ENCODE measurements at places on chromosomes 5 and 9. TPM values are rescaled to one million over a fixed set of nuclear protein-coding genes. Genes with fewer than 3 reads are reported as not detected.

DNA sequence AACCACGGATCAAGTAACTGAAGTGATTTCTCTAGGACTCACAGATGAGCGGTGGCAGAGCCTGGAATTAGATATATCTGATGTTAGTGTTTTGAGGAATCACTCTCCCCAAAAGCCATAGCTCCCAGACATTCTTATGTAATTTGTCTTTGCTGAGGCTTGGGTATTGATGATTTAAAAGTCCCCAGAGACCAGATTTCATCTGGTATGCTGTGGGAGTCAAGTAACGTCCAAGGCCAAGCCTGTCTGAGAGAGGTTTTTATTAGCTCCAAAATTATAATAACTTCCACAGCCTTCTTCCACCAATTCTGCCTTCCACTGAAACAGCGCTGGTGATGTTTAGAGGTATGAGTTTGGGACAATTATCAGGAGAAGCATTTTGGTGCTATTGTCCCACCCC lies 21.3 kb upstream of the KCNIP1 start:
- DNase-seq = no peak

- DNase-seq = no peak
Measured at GRCh38 chr9:133129001-133129795, 8.2 kb upstream of the RALGDS start.

The CCNJL gene
- total RNA-seq = 6.8 TPM

The POLR3G gene
- 0.46 TPM for total RNA-seq

The MSX2 gene
- 1.2 TPM for total RNA-seq

DNA sequence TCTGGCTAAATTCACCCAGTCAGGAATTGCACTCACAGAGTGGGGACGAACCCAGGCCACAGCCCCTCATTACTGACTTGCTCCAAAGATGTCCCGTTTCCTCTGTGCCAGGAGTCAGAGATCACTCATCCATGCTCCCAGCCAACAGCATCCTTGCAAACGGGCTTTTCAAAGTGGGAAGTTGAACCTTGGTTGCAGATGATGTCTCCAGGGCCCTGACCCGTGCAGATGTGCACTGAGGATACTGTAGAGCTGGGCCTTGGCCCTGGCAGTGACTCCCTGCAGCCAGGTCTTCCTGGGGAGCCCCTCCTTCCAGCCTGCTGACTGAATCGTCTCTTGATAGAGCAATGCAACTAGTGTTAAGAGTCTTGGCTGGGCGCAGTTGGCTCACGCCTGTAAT lies 22.3 kb downstream of the TCF7 start:
- peak; percentile 13 for DNase-seq

DNA sequence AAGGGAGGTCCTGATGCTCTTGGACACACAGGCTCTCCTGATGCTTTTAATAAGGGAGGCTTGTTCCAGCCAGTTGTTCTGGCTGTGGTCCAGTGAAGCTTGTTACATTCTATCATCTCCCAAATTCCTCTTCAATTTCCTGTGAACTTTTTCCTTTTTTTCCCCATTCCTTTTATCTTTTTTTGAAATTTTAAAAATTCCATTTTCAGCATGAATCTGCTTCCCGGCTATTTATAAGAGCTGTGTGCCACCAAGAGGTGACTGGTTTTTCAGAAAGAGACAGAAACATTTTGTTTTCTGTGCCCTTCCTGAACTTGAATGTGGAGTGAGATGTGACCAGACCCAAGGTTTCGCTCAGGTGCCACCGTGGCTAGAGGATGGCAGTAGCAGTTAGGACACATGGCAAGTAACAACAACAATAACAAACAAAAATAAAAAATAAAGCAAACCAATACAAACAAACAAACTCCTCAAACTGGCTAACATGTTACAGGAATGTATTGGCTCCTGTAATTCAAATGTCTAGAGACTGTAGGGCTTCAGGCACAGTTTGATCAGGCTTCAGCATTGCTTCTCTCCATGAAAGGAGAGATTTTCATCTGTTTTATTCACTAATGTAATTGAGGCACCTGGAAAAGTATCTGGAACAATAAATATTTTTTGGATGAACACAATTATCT lies 121.1 kb downstream of the BOD1 start:
- DNase-seq = peak; percentile 57

DNA sequence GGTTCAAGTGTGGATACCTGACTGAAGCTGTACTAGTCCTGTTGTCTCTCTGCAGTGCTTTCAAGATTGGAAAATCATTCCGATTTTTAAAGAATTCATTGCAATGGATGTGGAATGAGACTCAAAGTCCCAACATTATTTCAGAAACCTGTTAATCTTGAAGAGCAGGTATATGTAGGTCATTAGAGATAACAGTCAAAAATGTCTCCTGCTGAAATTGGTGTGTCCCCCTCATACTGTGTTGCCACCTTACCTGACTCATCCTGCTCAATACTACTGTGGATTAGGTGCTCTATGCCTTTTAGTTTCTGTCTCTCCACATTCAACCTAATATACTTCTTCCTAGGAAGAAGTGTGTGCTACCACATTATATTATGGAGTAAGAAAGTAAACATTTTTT lies 91.1 kb upstream of the NR3C1 start:
- DNase-seq = no peak

DNA sequence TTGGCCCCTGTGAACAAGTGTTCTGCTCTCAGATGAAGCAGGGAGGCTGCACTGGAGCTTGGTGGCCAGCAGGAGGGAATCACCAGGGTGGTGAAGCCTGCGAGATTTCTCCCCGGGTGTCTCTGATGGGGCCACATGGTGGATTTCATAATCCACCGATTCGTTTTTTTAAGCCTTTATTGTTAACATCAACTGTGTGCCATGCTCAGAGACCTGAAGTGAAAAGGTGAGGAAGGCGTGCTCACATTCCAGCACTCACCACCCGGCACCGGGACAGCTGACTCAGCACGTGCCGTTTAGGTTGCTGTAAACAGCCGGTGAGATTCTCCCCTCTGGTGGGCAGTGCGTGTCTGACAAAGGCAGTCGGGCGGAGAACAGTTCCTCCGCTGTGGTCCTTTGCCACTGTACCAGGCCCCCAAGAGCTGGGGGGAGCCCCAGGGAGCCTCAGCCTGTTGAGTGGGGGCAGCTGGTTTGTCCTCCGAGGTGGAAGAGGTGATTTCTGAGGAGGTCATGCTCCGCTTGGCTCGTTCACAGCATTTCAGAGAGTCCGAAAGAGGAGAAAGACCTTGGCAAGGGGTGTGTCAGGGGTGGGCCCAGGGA lies 12.7 kb upstream of the AHRR start:
- no peak for DNase-seq

GRCh38 chr5:40991168-40991980 lies 79.8 kb downstream of the MROH2B start:
- peak; percentile 49 for DNase-seq

DNA sequence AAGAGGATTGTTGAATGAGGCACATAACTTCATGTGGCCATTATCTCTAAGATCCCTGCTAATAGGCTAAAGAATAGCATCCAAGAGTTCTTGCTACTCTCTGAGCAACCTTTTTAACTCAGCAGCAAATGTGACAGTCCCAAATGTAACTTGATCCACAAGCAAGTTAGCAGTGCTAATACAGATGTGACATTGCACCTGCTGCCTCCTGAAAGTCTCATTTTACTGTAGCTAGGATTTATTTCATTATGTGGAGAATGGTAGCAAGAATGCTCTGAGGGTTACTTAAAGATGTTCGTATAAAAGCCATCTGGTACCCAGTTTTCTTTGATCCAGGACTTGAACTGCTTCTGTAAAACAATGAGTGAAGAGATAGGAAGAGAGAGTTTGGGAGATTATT lies 45.8 kb downstream of the CDH10 start:
- no peak for DNase-seq

DNA sequence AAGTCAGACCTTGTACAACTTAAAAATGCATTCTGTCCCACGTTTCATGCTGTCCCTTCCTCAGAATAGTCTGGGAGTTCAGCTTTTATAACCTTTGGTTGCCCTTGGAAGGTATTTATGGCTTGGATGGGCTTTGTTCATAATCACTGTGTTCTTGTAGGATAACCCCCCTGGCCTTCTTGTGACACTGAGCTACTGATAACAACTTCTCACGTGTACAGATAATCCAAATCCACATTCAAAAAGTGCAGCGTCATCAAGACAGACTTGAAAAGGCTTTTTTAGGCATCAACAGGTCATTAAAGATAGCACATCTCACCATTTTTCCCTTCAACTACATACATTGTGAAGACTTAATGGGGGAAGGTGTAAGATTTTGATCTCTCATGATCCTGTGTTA lies 42.0 kb downstream of the SLC1A3 start:
- no peak for DNase-seq

The ANXA2R gene
- total RNA-seq = 0.94 TPM

DNA sequence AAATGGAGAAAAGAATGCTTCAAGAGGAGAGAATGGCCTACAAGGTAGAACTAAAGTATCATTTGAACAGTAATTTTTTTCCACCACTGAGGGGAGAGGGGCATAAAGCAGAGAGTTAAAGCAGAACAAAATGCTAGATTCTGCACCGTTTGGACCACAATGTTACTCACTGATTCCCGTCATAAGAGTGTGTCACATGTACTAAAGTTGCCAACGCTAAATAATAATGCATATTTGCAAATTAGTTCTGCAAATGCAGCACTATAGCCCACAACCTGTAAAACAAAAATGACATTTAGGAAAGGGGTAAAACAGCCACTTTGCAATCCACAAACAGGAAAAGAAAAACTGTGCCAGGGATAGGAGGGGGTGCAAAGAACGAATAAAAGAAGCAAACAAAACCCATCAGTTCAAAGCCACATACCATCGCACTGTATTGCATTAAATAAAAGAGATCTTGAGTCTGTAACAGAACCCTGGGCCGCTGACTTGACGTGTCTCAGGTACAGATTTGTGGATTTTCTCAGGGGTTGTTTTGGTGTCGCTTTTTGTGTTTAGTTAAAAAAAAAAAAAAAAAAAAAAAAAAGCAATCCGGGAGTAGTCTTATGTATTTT lies 7.7 kb upstream of the NFIB start:
- no peak for DNase-seq

DNA sequence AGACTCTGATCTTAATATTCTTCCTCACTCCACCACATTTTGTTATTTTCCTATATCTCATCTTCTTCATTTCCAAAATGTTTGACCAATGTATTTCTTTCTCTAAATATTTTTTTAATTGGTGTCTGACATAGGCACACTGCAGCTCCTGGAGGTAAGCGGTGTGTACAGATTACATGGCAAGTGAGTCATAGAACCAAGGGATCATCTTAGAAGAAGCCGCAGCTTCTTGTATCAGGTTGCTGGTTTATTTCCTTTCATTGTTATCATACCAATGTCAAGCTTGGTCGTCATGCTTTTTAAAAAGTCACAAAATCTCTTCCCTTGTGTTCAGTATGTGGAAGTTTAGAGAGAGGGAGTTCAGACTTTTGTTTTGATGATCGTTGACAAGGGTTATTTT lies 526.1 kb upstream of the CDH18 start:
- no peak for DNase-seq

GRCh38 chr9:21096901-21097255 lies 19.1 kb upstream of the IFNB1 start:
- no peak for DNase-seq

The SH3PXD2B gene
- total RNA-seq = 5.3 TPM

DNA sequence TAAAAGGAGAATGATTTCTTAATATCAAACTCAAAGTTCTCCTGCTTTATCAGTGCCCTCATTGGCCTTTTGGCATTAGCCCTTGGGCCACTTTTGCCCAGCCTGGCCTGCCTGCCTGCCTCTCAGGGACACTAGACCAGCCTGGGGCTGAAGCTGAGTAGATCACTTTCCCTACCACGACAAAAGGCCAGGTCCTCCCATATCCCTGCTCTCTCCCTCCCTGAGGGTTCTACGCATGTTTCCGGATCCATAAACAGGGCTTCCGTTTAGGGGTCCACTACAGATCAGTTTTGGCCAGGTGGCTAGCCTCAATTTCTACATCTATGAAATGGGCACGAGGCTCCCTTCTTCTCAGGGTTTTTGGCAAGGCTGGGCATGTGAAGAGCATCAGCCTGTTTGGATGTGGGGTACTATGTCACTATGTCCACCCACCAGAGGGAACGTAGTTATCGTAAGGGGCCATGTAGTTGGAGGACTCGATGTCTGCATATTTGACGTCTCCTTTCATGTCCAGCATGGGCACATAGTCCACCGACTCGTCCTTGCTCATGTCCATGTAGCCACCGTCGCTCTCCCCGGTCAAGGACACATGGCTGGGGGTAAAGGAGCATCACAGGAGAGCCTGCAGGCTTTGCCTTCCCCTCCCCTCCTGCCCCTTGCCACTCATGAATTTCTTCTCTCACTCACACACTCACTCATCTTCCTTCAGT lies 34.0 kb downstream of the PDGFRB start:
- no peak for DNase-seq

The ST6GALNAC4 gene
- total RNA-seq = 18.1 TPM

The TMEM174 gene
- not detected for total RNA-seq

DNA sequence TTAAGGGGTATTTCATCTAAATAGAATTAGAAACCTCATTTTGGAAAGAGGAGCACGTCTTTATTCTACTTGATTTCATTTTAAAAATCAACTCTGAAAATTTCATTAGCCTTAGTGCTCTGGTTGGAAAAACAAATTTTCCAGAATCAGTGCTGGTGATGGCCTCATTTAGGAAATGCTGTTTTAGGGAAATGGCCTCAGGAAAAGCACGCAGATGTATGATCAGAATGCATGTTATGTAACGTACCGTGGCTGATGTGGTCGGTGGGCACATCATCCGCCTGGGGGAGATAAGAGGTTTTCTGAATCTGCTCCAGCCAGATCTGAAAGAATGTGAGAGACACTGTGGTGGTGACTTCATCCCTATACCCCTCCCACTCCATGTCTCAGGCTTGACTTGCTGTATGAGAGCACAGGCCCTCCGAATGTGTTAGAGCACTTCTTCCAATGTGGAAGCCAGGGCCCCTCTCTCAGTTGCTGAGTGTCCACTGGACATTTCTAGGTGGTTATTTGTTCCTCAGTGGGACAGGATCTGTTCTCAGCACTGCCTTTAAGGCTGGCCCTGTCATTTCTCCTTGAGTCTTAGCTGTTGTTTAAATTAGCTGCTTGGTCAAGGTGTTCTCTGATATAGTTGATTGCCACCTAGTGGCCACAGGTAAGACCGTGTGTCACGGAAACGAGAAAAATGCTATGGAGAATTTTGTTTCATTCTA lies 96.5 kb downstream of the ARHGAP26 start:
- no peak for DNase-seq

The ARHGEF37 gene
- 32.9 TPM for total RNA-seq

DNA sequence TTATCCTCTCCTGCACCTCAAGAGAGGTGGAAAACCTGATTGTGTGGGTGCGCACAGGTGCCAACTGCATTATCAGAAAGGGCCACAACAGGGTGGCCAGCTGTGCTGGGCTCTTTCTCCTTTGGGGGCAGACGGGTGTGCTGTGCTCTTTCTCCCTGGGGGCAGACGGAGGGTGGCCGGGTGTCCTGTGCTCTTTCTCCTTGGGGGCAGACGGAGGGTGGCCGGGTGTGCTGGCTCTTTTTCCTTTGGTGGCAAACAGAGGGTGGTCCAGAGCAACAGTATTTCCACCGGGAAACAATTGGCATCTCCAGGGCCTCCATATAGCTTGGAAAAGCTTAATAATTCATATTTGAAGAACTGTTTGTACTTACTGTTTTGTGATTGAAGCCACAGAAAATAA lies 6.8 kb downstream of the LMX1B start:
- no peak for DNase-seq

The TOR1A gene
- 12.0 TPM for total RNA-seq

The GLRA1 gene
- not detected for total RNA-seq

Measured in Right ventricle myocardium superior (tissue), 1 donor.